ENCODE measurements at places on chromosomes 1 and 21.

- no peak for DNase-seq
These were observed 37.0 kb upstream of the TMEM52 start for GRCh38 chr1:1956101-1956500.

GRCh38 chr1:7127322-7128075, 342.2 kb downstream of the CAMTA1 start:
- DNase-seq, result no peak

- peak; percentile 49 for DNase-seq
These were observed 60.8 kb upstream of the PGD start for GRCh38 chr1:10338047-10338446.

DNA sequence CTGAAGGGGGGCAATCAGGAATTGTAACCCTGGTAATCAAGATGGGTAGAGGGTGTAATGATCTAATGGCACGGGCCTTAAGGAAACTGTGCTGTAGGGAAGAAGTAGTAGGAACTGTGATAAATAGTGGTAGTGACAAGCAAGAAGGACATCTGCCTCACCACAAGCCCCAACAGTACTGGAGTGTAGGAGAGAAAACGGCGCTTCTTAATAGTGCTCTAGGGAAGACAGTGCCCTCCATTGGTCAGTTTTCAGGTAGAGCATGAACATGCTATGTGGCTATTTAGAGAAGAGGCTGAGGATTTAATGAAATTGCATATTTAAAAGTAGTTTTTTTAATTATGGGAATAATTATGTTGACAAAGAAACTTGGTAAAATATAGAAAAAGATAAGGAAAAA, 32.2 kb downstream of the SLC30A7 start:
- DNase-seq, result no peak

GRCh38 chr1:219273088-219273686, 99.5 kb downstream of the LYPLAL1 start:
- DNase-seq, result no peak

DNA sequence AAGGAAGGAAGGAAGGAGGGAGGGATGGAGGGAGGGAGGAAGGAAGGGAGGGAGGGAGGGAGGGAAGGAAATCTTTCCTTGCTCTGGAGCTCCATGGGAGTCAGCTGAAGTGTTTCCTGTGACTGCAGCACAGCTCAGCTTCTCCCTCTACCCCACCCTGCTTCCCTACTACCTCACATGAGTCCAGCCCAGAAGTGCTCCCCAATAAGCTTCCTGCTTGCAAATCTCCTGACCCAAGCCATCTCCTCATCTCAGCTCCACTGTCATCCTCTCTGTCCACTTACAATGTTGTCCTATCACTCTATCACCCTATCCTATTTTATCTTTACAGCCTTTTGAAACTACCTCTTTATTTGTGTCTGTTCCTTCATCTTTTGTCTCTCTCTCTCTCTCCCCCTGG, 52.9 kb upstream of the SSBP3 start:
- DNase-seq, result no peak

- DNase-seq, result peak; percentile 75
These were observed 6.3 kb downstream of the TMEM234 start for GRCh38 chr1:32215629-32216480.

- no peak for DNase-seq
These were observed 6.0 kb downstream of the TRNP1 start for GRCh38 chr1:26999440-26999987.

DNA sequence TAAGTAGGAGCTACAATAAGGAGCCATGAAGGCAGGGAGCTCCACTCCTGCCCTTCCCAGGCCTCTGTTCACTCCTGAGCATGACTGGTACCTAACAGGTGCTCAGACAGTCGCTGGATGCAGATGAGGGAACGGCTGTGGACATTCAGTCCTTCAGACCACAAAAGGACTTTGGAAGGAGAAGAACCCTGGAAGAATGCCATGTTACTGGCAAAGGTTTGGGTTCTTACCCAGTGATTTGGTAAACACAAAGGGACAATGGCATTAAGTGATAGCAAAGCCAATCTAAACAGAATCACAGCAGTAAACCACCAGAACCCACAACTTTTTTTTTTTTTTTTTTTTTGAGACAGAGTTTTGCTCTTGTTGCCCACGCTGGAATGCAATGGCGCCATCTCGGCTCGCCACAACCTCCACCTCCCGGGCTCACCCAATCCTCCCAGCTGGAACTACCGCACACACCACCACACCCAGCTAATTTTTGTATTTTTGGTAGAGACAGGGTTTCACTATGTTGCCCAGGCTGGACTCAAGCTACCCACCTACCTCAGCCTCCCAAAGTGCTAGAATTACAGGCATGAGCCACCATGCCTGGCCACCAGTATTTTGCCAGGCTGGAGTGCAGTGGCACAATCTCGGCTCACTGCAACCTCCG, 7.5 kb upstream of the CBR3 start:
- no peak for DNase-seq

DNA sequence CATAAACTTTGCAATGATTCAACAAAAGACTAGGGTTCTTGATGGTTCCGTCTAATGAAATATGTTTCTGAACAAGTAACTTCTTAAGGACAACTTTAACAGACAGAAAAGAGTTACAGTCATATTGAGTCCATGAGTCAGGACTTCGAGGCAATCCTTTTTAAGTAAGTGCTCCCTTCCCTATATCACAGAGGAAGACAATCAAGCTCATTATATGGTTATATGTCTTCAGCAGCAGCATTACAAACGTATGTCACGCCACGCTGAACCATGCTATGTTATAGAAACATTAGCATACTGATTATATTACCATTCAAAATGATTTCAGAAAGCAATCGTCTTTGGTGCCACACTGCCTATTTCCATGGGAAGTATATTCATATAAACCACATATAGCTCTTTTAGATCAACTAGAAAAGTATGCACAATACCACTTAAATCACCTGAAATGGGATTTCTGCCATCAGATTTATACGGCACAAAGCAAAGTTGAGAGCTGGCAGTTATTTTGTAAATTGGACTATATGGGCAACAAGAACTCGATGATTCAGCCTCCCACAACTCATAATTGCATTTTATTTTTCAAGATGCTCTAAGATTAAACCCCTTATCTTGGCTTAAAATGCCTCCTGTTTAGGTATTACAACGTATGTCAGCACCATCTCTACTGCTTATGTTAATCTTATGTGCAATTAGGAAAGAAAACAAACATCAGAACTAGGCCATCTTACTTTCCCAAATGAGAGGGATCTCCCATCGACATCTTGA, 111.3 kb upstream of the SAMSN1 start:
- DNase-seq, result no peak

- DNase-seq, result no peak
These were observed 33.3 kb downstream of the PCNT start for GRCh38 chr21:46357335-46357604.

- DNase-seq, result no peak
These were observed 1.1 kb upstream of the DYNLT5 start for GRCh38 chr1:66751160-66751559.

DNA sequence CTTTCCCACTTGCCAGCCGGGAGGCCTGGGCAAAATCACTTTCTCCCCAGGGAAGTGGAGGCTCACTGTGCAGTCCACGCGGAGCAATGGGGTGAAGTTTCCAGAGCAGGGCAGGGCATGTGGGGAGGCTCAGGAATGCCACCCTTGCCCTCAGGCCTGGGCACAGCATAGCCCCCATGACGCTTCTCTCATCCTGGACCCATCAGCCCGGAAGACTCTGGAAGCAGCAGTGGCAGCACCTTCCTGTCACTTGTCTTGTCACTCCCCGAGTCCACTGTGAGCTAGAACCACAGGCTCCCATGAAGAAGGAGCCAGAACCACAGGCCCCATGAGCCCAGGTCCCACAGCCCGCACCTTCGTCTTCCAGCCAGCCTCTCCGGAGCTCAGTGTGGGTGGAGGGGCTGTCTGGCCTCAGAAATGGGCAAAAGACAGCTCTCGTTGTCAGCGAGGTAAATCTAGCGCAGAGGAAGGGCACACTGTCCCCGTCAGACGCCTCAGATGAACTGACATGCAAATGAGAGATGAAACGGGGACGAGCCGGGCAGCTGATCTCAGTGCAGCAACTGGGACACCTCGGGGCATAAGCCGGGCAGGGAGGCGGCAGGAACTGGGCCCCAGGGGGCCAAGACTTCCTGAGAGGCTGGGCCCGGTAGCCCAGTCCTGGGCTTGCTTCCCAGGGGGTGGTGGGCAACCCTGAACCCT, 6.1 kb downstream of the PDE9A start:
- no peak for DNase-seq

DNA sequence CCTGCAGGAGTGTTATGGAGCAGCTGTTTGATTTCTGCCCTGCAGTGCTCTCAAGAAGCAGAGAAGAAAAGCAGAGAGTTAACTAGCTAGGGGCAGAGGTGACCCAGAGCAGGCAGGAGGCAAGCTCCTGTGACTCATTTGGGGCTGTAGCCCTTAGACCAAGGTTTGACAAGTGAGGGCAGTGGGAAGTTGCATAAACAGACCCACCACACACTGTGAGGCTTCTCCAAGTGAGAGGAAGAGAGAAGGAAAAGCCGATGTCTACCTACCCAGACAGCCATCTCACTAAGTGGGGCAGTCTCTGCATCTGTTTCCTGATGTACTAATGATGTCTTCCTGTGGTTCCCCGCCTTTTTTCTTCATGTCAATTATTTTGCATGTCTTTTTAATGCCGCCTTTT, 159.9 kb upstream of the NR5A2 start:
- DNase-seq, result no peak

DNA sequence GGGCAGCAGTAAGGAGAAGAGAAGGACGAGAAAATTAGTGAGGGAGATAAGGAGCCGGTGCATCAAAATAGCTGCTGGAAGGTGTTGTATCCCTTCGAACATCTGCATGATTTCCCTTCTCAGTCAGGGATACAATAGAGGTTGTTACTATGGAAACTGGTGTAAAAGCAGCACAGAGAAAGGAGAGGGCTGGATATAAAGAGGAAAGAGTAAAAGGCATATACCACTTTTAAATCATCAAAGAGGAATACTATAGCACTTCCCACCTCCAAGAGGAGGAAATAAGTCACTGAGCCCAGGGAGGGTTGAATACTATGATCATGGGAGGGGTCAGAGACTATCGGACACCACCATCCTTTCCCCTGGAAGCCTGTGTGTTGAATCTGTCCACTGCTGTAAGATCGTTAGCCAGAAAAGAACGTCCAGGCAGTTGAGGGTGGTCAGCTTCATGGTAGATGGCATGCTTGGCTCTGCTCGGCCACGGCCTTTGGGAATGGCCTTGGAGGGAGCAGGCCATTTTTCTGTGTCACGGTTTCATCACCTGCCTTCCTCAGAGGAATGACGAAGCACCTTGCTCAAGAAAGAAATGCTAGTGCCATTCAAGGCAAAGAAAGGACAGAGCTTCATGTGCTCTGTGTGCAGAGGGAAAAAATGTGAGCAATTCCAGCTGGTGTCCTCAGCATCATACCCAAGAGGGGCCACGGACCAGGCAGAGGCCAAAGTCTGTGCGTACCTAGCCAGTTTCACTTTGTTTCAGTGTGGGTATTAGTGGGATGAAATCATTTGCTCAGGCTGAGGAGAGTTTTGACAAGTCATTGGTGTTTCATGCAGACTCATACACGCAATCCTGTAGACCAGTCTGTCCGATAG, 64.2 kb downstream of the IRF2BP2 start:
- DNase-seq, result peak; percentile 14

DNA sequence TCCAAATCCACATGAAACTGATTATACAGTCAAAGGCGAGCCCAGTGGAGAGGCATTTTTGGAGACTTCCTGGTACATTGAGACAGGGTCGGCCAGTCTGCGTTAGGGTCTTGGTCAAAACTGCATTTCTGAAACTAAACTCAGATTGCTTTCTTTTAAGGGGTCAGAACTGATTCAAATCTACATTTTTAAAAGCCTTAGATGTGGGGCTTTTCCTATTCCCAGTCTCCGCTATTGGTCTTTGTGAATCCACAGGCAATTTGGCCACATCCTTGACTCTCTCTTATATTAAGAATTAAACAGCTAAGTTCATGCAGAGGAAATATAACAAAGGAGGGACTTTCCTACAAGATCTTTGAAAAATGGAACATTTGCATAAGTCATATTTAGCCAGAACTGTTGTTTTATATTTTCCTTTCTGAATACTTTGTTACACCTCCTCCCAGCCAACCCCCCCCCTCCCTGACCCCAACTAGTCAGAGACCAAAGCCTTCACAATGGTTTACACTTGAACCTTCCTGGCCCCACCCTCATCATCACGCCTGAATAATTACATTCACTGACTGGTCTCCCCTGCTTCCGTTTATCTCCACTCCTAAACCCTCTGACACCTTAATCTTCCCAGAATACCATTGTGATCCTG, 30.9 kb downstream of the SELL start:
- no peak for DNase-seq

- DNase-seq, result no peak
These were observed 175.7 kb downstream of the PSMG1 start for GRCh38 chr21:39007532-39007931.

DNA sequence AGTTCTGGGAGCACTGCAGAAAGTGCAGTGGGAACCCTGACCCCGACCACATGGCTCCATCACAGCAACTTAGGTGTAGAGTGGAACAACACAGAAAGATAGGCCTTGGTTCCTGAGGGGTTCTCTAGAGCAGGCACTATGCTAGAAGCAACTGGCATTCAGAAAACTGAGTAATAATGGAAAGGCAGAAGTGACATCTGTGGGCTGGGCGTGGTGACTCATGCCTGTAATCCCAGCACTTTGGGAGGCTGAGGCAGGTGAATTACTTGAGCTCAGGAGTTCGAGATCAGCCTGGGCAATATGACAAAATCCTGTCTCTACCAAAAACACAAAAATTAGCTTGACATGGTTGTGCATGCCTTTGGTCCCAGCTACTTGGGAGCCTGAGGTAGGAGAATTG, 5.3 kb downstream of the MRPS15 start:
- peak; percentile 70 for DNase-seq

- DNase-seq, result no peak
These were observed 468.1 kb upstream of the PTBP2 start for GRCh38 chr1:96253246-96254035.

GRCh38 chr1:185661971-185662370, 72.2 kb upstream of the HMCN1 start:
- DNase-seq, result no peak

DNA sequence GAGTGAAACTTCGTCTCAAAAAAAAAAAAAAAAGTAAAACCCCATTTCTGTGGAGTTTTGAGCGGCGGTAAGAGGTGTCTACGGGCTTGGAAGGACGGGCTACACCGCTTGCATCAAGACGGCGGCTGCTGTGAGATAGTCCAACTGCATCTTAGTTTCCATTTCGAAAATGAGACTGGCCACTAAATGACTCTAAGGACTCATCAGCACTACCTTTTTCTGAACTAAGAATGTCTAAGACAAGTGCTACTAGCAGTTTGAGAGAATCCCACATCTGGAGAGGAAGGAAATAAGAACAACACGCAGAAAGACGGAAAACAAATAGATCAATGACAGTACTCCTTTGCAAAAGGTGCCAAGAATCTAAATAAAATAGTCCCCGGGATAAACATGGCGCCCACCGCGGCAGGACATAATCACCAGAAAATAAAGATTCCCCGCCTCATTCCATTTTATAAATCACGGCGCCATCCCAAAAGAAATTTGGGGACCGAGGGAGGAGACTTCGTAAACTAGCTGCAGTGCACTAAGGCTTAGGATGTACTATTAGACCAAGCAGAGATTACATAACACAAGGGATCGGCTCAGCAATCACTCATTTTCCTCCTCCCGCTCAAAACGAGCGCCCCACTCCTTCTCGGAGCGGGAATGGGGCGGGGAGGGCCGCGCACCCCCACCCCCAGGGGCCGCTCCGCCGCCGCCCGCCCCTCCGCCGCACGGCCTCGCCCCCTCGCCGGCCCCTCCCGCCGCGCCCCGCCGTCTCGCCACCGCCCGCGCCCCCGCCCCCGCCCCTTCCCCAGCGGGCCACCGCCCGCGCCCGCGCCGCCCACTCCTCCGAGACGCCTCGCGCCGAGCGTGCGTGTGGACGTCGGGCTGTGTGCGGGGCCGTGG, 1.1 kb downstream of the POGZ start:
- DNase-seq, result peak; percentile 55

GRCh38 chr1:25428475-25429166, 2.1 kb upstream of the MACO1 start:
- no peak for DNase-seq
